Hematopoietic multipotent progenitor cell treated with erythropoietin and hydrocortisone succinate and interleukin-3 and kit ligand, for 15 days (in vitro differentiated cells): ENCODE measurements at places on chromosomes 11 and 22.

DNA sequence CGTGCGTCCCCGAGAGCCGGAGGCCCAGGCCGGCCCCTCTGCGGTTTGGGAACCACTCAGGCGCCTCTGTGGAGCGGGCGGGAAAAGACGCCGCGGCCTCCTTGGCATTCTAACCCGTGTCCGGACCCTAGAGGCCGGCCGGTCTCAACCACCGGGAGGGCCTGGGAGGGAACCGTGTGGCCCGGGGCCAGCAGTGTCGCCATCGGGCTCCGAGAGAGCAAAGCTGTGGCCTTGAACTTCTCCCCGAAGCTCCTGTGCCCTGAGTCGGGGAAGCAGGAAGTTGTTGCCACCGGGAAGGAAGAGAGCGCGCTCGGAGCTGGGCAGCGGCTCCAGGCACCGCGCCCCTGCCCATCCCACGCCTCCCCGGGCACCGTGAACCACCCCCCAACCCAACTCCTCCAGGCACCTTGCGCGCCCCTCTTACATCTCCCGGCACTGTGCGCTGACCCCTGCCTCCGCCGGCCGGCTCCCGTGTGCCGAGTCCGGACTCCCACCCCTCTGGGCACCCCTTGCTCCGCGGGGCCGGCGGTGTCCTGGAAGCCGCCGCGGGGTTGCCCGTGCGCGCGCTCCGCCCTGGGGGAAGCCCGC lies 80.0 kb upstream of the PPARA start:
- peak; percentile 54 for DNase-seq

- no peak for DNase-seq
Measured at GRCh38 chr22:19767427-19768341, 7.1 kb downstream of the TBX1 start.

DNA sequence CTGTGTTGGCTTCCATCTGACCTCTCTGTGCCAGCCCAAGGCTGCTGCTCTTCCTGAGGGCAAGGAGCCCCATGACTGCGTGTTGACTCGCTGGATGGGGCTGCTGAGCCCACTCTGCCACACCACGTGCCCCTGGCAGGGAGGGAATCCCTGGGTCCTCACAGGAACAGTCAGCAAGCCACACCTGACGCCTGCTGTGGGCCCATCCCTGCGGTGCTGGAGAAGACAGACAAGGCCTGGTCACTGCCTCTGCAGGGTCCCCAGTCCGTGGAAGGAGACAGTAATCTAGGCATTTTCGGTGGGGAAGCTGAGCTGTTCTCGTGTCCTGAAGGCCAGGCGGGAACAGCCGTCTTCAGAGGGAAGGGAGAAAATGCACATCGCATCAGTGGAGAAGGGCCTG lies 10.6 kb upstream of the PPP6R3 start:
- no peak for DNase-seq

DNA sequence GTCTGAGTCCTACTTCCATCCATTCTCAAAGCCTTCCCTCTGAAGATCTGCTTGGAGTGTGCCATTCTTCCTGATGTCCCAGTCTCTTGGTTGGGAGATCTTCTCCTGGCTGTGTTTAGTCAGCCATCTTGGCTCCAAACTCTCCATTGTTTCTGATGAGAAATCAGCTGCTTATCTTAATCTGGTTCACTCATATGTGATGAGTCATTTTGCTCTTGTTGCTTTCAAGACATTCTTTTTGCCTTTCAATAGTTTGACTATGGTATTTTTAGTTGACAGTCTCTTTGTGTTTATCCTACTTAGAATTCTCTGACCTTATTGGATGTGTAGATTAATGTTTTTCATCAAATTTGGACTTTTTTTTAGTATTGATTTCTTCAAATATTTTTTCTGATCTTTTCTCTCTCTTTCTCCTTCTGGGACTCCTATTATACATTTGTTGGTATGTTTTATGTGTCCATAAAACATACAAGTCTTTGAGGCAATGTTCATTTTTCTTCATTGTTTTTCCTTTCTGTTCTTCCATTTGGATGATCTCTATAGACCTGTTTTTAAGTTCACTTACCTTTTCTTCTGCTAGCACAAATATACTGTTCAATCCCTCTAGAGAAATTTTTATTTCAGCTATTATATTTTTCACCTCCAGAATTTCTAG lies 77.2 kb upstream of the CLPB start:
- DNase-seq = no peak

DNA sequence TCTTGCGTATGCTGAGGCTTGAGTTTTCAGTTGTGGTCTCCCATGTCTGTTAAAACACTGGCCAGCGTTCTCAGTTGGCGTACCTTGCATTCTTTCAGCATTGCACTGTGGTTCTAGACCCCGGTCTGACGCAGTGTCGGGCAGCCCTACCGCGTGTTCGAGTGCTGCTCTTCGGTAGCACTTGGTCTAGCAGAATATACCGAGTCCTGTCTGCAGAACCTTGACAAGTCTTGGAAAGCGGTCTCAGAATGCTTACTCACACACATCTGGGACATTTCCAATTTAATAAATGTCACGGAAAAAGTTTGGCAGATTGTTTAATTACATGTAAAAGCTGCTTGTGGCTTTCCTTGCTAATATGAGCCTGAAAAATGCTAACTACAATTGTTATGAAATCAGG lies 32.6 kb downstream of the PPFIA1 start:
- no peak for DNase-seq

DNA sequence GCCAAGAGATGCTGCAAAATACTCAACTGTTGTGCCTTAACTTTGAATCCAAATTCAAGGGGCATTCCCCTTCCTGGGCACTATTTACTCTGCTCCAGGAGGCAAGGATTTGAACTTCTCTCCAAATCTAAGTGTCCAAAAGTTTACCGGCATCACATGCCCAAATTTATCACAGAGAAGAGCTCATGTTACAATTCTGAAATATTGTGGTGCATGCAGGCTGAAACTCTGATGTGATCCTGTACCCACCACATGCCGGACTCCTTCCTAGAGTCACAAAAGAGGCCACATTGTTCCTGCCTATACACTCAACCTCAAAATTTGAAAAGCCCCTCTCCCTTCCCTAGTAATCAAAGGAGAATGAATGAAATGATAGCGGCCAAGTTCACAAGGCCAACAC lies 1.3 kb downstream of the TRAF6 start:
- no peak for DNase-seq

DNA sequence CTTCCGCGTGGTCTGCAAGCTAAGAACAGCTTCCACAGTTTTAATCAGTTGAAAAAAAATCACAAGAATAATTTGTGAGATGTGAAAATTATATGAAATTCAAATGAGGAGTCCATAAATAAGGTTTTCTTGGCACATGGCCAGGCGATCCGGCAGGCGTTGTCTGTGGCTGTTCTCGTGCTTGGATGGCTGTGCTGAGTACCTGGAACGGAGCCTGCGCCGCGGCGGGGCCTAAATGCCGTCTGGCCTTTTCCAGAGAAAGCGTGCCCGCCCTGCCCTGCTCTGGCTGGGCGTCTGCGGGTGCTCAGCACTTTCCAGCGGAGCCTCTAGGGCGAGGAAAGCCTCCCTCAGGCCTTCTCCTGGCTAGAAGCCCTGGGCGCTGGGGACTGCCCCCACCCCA lies 41.8 kb downstream of the OSBPL5 start:
- peak; percentile 50 for DNase-seq

DNA sequence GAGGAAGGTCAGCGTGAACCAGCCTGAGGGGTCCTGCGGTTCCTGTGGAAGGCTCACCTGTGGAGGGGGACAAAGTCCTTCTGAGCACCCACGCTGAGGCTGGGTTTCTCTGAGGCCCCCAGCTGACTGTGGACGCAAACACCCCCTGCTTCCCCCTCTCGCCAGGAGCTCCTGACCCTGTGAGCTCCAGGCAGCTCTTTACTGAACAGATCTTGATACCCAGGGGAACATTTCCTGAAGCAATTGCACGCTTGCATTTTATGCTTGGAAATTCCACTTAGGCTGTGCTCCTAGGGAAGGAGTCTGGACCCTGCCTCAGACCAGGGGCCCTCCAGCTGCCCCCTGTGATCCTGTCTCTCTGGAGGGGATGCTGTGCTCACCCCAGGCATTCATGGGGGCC lies 454.2 kb upstream of the B3GAT1 start:
- DNase-seq = no peak

- no peak for DNase-seq
Measured at GRCh38 chr11:86688398-86689179, 16.2 kb upstream of the ME3 start.

- no peak for DNase-seq
Measured at GRCh38 chr11:99424313-99425084, 403.8 kb downstream of the CNTN5 start.

DNA sequence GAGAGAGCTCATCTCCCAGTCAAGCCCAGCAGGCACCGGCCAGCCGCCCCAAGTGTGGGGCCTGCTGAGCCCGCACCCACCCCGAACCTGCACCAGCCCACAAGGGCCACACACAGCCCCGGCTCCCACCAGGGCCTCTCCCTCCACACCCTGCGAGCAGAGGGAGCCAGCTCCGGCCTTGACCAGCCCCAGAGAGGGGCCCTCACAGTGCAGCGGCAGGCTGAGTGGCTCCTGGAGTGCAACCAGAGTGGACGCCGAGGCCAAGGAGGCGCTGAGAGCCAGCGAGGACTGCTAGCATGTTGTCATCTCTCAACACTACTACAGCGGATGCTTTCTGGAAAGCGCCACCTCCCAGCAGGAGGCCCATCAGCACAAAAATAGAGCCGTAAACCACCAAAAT lies 10.9 kb downstream of the DEFB108B start:
- no peak for DNase-seq

DNA sequence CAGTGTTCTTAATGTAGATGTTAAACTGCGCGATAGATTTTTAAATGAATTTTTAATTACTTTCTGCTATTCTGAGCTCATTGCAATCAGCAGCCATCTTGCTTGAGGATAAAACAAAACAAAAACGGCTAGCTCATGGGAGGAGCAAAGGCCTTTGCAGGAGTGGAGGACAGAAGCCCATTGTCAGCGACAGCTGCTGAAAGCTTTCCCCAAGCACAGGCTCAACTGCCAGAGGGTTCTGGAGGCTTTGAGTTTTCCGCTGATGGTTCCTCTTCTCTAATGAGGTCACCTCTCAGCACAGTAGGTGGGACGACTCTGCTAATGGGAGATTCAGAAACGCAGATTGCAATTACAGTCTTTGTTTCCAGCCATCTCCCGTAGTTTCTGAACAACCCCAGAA lies 167.1 kb upstream of the TTC12 start:
- DNase-seq = no peak

- no peak for DNase-seq
Measured at GRCh38 chr22:25940479-25940878, 198.5 kb downstream of the MYO18B start.
